LHCN-M2 (cell line): ENCODE measurements at places on chromosomes 3 and 15.
A peak's percentile ranks its signal among the peaks of the same experiment; 100 is the strongest.

- no peak for DNase-seq
Observed at GRCh38 chr3:9385187-9386077, 12.0 kb upstream of the SETD5 start.

DNA sequence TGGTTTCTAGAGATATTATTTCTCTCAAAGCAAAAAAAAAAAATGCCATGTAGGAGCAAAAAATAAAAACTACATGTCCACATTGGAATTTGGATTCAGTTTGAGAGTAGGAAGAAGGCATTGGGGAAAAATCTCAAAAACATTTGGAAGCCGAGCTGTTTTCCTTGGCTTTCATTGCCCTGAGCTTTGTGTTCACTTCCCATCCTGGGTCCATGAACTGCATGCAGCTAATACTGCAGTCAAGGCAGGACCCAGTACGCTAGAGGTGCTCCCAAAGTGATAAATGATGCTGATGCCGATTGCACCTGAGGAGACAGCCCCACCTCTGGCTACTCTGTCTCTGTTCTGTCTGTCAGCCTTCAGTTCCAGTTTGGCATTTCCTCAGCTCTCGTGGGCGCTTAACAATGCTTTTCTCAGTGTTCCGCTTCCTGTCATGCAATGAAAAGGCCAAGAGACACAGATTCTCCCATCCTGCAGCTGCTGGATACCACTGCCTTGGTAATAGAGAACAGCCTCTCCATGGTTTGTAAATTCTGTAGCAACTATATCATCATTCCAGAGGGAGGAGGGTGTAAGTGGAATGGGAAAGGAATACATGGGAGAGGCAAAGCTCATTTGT, 181.8 kb downstream of the RYR3 start:
- no peak for DNase-seq

GRCh38 chr3:108713816-108714215, 43.4 kb downstream of the RETNLB start:
- no peak for DNase-seq

DNA sequence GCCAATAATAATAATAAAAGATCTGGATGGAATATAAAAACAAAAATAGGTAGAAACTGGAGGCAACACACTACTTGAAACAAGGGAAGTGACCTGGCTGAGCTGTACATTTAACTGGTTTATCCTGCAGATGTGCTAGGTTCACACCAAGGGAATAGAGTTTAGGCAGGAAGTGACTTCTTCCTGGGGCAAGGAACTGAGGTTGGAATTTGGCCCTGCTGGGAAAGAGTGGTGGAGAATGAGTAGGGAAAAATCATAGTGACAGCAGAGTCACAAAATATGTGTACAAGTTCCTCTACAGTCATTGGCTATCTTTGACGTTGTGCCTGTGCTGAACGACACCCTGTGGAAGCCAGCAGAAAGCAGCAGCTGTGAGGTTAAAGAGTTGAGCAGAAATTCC, 44.1 kb downstream of the ARHGAP11B start:
- DNase-seq: peak; percentile 9

GRCh38 chr3:167113035-167113830, 266.9 kb downstream of the ZBBX start:
- no peak for DNase-seq

DNA sequence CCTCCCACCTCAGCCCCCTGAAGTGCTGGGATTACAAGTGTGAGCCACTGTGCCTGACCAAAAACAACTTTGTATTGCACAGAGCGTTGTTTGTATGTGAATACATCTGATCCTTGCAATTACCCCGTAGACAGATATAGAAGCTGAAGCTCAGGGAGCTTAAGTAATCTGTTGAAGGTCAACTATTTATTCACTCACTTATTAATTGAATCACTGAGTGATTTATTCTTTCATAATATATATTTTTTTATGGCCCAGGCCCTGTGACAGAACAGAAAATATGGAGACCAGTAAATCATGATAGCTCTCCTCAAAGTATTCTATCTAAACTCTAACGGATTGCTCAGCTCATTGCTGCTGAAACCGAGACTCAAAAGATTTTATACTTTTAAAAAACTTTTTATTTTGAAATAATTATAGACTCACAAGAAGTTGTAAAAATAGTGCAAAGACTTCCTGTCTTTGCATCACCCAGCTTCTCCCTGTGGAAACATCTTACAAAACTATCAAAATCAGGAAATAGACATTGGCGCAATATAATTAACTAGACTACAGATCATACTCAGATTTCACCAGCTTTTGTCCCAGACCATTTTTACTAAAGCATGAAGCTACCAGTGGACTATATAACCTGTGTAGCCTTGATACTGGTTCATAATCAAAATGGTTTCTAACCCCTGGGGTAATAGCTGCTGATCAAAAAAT, 466.1 kb downstream of the PDCD6IP start:
- DNase-seq: no peak

DNA sequence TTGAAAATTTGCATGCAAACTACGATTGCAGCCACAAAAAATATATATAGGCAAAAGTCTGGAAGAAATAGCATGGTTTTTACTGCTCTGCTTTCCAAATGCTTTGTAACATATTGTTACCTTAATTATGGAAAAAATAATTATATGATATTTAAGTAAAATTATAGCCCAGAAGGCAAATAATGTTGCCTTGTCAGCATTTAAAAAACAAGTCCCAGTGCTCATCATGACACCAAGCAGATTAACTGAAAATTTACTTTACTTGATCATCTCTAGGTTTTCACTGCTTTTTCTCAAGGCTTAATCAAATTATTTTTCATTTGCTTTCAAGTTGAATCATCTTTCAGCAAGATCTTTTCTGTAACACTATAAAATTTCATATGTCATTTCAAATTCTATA, 262.9 kb downstream of the ZMAT3 start:
- no peak for DNase-seq

DNA sequence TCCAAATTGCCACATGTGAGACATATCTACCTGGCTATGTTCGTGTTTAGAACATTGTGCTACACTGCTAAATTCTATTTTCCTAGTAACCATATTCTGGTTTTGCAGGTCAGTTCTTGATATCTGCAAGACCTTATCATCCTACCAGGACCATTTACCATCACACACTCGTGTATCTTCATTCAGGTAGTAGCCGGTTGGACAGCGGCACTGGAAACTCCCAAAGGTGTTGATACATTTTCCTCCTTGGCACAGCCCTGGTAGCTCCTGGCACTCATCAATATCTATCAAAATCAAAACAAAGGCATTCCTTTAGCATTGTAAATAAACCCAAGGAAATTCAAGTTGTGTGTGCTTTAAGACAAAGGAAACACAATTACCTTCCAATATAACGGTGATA, 134.2 kb downstream of the DUT start:
- DNase-seq: no peak

DNA sequence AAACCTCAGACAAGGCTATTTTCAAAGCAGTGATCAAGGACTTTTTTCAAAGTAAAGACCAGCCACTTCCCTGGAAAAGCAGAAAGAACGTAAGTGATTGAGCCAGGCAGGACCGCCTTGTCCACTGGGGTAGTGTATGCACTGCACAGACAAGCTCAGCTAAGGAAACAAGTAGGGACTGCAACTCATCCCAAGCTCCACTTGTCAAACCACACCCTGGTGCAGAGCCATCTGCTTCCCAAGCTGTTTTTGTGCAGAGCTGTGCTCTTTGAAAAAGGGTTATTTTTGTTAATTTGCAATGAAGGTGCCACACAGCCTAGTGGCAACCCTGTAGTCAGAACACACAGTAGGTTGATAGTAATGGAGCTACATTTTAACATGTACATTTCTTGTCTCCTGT, 193.3 kb downstream of the ADAMTS9 start:
- no peak for DNase-seq

DNA sequence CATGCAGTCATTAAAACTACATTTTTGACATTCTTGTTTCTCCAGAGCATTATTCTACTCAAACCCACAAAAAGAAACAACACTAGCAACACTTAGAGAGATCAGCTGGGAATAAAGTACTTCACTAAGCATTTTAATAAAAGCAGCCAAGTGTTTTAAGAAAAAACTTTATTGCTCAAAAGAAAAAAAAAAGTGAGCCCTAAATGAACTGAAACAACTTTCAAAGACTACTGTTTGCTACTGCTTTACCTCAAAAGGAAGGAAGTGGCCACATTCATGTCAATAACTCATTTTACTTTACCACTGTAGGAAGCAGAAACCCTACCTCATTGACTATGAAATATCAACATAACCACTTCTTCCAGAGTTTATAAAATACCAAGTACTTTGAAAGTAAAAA, 91.3 kb downstream of the UACA start:
- no peak for DNase-seq

DNA sequence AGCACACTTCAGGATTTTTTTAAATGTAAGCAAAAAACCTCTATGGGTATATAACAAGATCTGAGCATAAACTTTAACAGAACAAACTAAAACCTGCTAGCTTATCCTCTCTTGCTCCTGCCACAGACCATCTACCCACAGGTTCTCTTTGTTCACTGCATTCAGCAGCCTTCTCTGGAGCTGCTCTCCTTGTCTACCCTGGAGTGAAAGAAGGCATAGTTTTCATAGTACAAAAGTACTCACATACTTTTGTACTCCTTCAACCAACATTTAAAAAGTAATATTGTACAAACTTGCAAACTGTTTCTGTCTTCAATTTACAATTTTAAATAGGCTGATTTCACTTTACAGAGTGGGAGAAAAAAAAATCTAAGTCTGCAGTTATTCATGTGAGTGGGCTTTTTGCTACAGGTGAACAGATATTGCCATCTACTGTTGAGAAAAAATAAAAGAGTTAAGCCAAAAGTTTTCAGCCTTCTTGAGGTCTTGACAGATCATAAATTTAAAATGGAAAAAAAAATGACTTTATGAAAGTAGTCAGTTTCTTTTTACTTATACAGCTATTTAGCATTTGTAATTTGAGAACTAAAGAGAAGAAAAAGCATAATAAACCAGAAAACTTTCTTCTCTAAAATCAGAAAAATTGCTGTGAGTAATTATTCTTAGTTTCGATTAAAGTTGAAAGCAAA, 20.4 kb downstream of the TERC start:
- DNase-seq: no peak

- DNase-seq: no peak
Observed at GRCh38 chr15:100189319-100189718, 152.5 kb downstream of the ADAMTS17 start.

- DNase-seq: peak; percentile 80
Observed at GRCh38 chr3:73502609-73503583, 121.8 kb downstream of the PDZRN3 start.

GRCh38 chr15:85582131-85583079, 202.0 kb downstream of the AKAP13 start:
- peak; percentile 89 for DNase-seq

- no peak for DNase-seq
Observed at GRCh38 chr3:177475356-177475665, 278.0 kb upstream of the TBL1XR1 start.

DNA sequence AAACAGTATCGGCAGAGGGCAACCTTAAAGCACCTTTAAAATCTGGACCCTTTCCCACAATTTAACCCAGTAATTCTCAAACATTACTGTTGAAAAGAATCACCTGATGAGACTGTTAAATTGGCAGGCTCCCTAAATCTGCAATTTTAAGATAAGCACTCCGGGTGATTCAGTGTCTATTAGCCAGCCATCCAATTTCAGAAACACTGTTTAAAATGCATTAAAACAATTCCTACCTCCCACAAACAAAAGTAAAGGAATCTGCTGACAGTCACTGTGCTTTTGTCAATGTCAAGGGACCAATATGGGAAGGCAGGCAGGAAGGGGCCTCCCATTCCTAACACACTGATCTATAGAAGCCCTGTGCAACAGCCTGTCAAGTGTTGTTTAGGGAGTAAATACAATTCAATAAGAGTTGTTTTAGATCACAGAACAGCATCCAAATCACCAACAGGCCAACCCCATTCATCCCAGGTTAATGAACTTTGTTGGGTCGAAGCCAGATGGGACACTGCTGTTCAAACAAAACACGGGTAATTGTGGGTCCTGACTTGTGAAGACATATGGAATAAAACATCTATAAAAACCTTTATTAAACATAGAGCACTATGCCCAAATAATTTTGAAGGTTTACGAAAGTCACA, 21.4 kb downstream of the SIAH2 start:
- DNase-seq: no peak

GRCh38 chr3:177929310-177929709, 606.9 kb upstream of the KCNMB2 start:
- peak; percentile 62 for DNase-seq

DNA sequence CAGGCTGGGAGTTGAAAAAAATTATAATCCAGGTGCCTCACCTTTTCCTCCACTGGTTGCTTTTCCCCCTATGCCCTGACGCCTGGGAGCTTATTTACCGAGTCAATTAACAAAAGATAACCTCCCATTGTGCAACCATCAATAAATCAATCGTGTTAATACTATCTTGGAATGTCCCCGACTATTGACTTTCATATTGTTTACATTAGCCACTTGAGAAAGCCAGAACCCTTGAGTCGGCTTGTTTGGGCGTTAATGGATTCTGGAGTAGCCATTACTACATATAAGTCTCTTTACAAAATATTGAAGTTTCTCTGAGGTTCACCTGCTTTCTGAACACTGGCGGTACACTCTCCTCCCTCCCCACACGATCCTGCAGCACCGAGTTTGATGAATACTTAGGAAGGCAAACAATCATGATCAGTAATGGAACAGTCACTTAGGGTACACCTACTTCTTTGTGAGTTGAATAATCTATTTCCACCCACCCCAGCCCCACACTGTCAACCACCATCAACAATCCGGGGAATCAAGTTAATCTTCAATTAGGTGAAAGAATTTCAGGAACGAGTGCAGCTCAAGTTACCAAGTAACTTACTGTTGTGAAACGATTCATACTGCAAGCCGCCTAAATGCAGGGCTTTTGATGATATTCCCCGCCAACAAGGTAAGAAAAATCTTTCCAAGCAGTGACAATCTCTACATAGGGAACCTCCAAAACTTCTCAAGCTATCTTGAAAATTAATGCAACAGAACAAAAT, 159.3 kb upstream of the NR2F2 start:
- DNase-seq: no peak

DNA sequence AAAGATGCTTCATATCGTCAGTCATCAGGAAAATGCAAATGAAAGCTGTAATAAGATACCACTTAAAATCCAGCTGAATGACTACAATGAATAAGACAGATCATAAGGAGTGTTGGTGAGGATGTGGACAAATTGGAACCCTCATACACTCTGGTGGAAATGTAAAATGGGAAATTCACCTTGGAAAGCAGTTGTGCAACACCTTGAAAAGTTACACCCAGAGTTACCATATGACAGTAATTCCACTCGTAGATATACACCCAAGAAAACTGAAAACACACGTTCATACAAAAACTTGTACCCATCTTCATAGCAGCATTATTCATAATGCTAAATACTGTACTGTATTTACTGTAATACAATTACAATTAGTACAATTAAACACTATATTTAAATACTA, 2.3 kb downstream of the TTC23 start:
- no peak for DNase-seq
